Stimulated activated CD8-positive, alpha-beta memory T cell treated with anti-CD3 and anti-CD28 coated beads, Interleukin-4, amount 100 ng/mL, for 1 hour (primary cell): ENCODE measurements at places on chromosomes 11 and 22.

DNA sequence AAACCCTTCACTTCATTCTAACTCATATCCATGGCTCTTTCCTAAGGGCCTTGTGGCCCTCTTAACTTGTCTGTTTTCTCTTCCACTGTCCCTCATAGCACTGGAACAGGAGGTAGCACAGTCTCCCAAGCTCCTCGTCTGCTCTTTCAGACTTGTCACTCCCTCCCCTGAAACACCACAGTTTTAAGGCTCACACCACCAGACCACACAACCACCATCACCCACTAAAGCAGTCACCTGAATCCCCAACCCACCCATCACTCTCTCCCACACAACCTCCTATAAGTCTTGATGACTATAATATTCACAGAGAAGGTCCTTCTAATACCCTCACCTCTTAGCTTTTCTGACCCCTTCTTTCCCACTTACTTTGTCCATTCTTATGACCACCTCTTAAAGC lies 11.1 kb upstream of the VWCE start:
- no peak for DNase-seq

- DNase-seq: no peak
Observed at GRCh38 chr11:76604081-76604625, 66.4 kb downstream of the LRRC32 start.

DNA sequence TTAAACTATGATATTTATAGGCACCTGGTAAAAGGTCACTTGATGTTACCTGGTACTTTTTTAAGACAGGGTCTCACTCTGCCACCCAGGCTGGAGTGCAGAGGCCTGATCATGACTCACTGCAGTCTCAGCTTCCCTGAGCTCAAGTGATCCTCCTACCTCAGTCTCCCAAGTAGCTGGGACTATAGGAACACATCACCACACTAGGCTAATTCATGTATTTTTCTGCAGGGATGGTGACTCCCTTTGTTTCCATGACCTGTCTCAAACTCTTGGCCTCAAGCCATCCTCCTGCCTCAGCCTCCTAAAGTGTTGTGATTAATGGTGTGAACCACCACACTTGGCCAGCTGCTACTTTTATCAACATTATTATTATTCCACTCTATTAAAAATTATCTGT lies 47.6 kb downstream of the OR4C45 start:
- no peak for DNase-seq

DNA sequence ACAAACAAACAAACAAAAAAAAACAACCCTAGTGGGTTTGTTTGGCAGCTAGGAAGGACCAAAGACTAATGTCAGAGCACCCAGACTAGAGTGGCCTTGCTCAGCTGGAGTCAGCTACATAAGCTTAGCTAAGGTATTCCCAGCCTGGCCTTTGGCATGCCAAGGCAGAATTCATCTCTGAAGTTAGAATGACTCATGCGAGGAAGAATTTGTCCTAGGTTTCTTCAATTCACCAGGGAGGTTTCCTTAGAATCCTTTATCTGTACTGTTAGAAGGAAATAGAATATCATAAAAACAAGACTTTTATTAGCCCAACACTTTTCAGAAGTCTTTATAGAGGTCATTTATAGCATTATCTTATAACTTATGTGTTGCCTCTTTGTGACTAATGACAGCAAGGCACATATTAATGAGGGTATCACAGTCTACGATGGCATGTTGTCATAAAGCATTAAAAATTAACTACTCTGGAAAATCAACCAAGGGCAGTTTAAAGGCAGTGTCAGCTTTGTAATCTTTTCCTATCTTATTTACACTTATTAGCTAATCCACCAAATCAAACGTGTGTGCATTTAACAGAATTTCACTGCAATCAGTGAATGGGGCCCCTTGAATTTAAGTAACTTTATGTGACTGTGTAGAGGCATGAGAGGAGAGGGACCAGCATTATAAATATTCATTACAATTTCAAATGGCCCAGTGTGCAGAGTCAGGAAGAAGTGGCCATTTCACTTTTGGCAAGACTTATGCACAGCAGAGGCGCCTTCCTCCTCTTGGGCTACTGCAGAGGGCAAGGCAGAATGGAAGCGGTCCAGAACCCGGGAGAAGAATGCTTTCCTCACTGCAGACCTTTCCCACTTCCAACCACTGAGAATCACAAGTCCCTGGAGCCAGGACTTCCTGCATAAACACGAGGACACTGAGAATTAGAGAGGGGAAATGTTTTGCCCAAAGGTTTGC lies 36.3 kb downstream of the SLC5A1 start:
- no peak for DNase-seq

- DNase-seq: no peak
Observed at GRCh38 chr11:10952872-10953271, 95.0 kb upstream of the ZBED5 start.
